ENCODE measurements at places on chromosomes 16 and 17.

DNA sequence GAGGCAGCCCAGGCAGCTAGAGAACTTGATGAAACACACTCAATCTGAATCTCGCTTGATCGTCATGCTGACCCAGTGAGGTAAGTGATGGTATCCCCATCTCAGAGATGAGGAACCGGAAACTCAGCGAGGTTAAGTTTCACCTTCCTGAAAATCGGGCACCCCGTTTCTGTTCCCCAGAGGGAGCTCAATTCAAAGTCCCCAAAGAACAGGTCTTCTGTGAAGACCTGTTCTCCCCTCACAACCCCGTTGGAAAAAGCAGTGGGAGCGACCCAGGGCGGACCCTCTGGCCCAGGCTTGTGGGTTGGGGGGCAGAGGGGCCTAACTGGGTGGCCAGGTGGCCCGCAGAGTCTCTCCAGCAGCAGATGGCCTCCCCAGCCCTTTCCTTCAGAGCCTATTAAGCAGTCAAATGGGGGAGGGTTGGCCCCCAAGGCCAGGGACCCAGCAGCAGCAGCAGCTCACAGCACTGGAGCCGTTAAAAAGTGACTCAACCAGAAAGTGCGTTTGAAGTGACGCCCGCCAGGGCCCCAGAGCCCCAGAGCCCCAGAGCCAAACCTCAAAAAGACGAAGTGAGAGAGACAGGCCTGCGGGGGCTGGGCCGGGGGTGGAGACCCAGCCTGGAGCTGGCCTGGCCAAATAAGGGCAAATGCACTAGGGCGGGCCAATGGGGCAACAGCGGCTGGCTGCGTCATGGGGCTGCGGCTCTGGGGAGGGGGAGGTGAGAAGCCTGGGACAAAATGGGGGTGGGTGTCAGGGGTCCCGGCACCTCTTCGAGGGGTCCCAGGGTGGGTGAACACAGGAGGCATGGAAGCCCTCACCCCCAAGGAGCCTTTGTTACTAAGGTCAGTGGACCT is 9.2 kb upstream of the TSPOAP1 start:
- no peaks in the 10 kb centered on the region for H3K27me3 ChIP-seq
- DNase-seq = peak; percentile 85
- peak overlapping the region; percentile 96 for H3K27ac ChIP-seq
- H3K4me3 ChIP-seq = peak overlapping the region; percentile 4

- no peak for DNase-seq
- no peak overlapping the region for H3K27ac ChIP-seq
- no peaks in the 10 kb centered on the region for H3K27me3 ChIP-seq
- no peaks in the 10 kb centered on the region for H3K36me3 ChIP-seq
These were observed 25.9 kb downstream of the PITPNM3 start for GRCh38 chr17:6530324-6530920.

- no peak overlapping the region for H3K27ac ChIP-seq
- H3K4me1 ChIP-seq = no peaks in the 10 kb centered on the region
- H3K27me3 ChIP-seq = no peaks in the 10 kb centered on the region
- no peak overlapping the region for H3K4me3 ChIP-seq
These were observed 410.6 kb downstream of the HS3ST4 start for GRCh38 chr16:26102369-26102768.

DNA sequence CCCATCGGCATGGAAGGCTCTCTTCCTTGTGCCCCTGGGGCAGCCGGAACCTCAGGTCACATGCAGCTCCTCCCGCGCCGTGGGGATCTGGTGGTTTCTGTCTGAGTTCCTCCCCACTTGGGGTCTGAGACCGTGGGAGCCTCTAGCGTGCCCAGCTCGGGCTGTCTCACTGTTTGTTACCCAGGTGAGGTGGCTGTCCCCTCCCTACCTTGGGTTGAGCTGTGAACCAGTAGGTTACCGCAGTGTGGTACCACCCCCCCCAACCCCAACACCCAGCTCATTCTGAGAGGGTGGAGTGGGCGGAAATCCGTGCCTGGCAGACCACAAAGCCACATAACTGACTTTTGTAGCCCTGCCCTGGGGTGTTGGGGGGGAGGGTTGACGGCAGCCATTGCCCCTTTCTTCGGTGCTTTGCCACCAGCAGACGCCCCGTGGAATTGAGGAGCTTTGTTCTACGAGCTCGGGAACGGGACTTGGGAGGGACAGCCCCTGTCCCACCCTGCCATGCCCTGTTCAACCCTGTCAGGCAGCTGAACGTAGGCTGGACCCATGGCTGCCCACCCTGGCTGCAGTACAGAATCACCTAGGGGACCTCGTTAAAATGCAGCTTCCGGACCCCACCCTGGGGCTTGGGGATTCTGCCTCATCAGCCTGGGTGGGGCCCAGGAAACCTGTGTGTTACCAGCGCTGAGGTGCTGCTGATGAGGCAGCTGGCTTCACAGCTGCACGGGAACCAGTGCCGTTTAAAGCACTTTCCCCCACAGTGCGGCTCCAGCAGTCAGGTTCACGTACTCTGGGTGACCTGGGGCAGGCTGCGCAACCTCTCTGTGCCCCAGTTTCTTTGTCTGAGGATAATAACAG is 18.5 kb downstream of the RAP1GAP2 start:
- H3K27ac ChIP-seq = no peak overlapping the region
- peak; percentile 70 for DNase-seq
- no peak overlapping the region for H3K4me3 ChIP-seq

- peak overlapping the region; percentile 66 for H3K27ac ChIP-seq
- no peaks in the 10 kb centered on the region for H3K27me3 ChIP-seq
- peak; percentile 62 for DNase-seq
These were observed 5.5 kb downstream of the IGSF6 start for GRCh38 chr16:21646721-21647561.

DNA sequence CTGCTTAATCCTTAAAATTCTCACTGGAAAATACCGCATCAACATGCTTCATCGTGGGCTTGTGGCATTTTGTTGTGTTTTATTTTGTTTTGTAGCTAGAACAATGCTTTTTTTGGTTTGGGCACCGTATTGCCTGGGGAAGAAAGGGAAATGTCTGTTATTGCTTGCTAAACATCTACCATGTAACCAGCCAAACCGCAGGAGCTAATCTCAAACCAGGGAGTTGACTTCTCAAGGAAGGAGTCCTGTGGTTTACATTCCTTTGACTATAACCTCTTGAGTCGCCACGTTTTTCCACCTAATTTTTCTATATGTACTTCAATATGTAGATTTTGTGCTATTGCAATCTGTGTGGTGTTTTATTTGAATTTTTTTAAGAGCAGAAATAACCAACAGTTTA is 593.5 kb upstream of the SOX9 start:
- no peaks in the 10 kb centered on the region for H3K27me3 ChIP-seq
- no peak overlapping the region for H3K4me3 ChIP-seq
- no peak for DNase-seq
- no peaks in the 10 kb centered on the region for H3K4me1 ChIP-seq

DNA sequence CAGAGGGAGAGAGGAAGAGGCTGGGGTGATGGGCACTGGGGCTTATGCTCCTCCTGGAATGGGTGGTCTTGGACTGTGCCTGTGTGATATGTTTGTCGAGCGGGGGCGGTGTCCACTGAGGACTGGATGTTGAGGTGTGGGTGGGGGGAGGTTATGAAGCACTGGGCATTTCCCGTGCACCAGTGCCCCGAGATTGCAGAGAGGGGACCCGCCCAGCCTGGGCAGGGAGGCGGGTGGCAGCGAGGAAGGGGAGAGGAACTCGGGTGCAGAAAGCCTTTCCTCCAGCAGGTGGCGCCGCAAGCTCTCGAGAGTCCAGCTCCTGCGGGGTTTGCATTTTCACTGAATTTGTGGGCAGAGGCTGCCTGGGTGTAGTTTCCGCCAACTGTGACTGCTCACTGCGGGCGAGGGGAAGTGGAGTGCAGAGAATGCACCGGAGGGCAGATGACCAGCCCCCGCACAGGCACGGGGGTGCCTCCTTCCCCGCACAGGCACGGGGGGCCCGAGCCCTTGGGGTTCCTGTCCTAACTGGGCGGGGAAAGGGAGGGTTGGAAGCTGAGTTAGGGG is 190.6 kb downstream of the SEC14L1 start:
- no peaks in the 10 kb centered on the region for H3K4me1 ChIP-seq
- H3K4me3 ChIP-seq = no peak overlapping the region
- no peaks in the 10 kb centered on the region for H3K27me3 ChIP-seq
- H3K36me3 ChIP-seq = no peaks in the 10 kb centered on the region

DNA sequence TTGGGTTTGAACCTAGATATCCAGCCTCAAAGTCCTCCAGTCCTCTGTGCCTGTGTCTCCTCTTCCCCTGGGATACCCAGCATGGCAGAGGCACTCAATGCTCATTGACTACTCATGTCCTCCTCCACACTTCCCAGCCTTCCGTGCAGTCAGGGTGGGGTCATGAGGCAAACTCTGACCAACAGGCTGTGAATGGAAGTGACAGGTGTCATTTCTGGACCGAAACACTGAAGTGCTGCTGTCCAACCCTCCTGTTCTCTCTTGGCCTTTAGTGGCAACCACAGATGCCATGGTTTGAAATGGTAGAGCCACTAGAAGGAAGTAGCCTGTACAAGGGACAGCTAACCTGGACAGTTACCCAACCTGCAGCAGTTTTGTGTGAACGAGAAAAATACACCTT is 46.7 kb upstream of the MAP3K14 start:
- no peak for DNase-seq
- no peaks in the 10 kb centered on the region for H3K27me3 ChIP-seq
- H3K4me3 ChIP-seq = no peak overlapping the region

- H3K27me3 ChIP-seq = peaks cover 8% of the 10 kb centered on the region
- H3K27ac ChIP-seq = no peak overlapping the region
- H3K4me3 ChIP-seq = no peak overlapping the region
- H3K4me1 ChIP-seq = no peaks in the 10 kb centered on the region
These were observed 97.1 kb downstream of the DNAH3 start for GRCh38 chr16:21053590-21053989.

DNA sequence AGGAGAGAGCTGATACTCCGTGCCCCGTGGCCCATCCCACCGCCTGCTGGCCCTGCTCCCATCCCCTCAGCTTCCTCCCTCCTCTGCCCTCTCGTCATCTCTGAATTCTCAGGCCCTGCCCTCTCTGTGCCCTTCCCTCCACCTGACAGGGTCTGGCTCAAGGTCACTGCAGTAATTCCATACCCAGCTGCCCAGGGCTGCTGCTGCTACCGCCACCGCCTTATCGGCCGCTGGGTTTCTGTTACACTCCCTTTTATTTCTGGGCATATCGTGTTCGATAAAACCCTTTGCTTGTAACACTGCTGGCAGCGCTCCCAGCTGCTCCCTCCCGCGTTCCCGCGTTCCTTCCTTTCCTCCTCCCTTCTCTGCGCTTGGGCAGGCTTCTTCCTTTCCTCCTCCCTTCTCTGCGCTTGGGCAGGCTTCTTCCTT is 1.2 kb downstream of the EPN3 start:
- H3K27ac ChIP-seq = peak overlapping the region; percentile 74
- H3K27me3 ChIP-seq = peaks cover 32% of the 10 kb centered on the region
- no peaks in the 10 kb centered on the region for H3K36me3 ChIP-seq
- peak; percentile 81 for DNase-seq
- peaks cover 41% of the 10 kb centered on the region for H3K4me1 ChIP-seq

- H3K4me3 ChIP-seq = no peak overlapping the region
- H3K4me1 ChIP-seq = peaks cover 9% of the 10 kb centered on the region
- no peak overlapping the region for H3K27ac ChIP-seq
- no peaks in the 10 kb centered on the region for H3K36me3 ChIP-seq
These were observed 8.6 kb downstream of the RFWD3 start for GRCh38 chr16:74657870-74658642.

GRCh38 chr17:50570032-50570431 is 9.5 kb downstream of the CACNA1G start:
- H3K4me1 ChIP-seq = peaks cover 3% of the 10 kb centered on the region
- no peak overlapping the region for H3K4me3 ChIP-seq
- H3K36me3 ChIP-seq = no peaks in the 10 kb centered on the region
- H3K27me3 ChIP-seq = peaks cover 27% of the 10 kb centered on the region

DNA sequence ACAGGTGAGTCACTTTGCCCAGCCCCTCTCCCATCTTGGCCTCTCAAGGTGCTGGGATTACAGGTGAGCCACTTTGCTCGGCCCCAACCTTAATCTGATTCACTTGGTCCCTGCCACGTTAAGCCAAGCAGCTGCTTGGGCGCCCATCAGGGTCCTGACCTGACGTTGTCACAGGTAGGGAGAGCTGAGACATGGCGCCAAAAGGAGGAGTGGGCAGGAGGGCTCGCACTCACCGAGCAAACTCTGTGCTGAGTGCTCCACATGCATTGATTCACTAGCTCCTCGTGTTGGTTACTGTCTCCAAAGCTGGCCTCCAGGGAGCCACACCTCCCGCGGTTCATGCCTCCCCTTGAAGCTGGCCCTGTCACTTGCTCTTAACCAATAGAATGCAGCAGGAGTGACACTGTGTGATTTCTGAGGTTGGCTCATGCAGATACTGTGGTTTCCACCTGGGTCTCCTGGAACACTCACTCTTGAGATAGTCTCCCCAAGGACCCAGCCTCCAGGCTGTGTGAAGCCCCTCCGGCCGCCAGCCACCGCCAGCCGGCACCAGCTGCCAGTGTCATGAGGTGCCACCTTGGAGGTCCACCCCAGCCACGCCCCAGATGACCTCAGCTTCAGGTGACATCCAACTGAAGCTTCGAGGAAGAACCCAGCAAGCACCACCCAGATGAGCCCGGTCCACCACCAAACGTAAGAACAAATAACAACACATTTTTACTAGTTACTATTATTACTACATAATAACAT is 223.0 kb downstream of the GSG1L start:
- H3K36me3 ChIP-seq = no peaks in the 10 kb centered on the region
- H3K27me3 ChIP-seq = no peaks in the 10 kb centered on the region
- no peak overlapping the region for H3K27ac ChIP-seq
- no peaks in the 10 kb centered on the region for H3K4me1 ChIP-seq
- no peak for DNase-seq
- H3K4me3 ChIP-seq = no peak overlapping the region

- DNase-seq = no peak
- peak overlapping the region; percentile 95 for H3K27ac ChIP-seq
- peaks cover 28% of the 10 kb centered on the region for H3K4me1 ChIP-seq
- no peak overlapping the region for H3K4me3 ChIP-seq
- no peaks in the 10 kb centered on the region for H3K27me3 ChIP-seq
These were observed 2.5 kb upstream of the MRPS23 start for GRCh38 chr17:57852092-57852954.

- DNase-seq = no peak
- H3K4me1 ChIP-seq = no peaks in the 10 kb centered on the region
- H3K4me3 ChIP-seq = no peak overlapping the region
- no peak overlapping the region for H3K27ac ChIP-seq
- H3K27me3 ChIP-seq = peaks cover 5% of the 10 kb centered on the region
These were observed 46.7 kb upstream of the TBX2 start for GRCh38 chr17:61352781-61353491.

Data from transverse colon (tissue), 4 donors.